Cortex of kidney (tissue), 1 donor: ENCODE measurements at places on chromosomes 7 and 10.

- no peak for DNase-seq
Observed at GRCh38 chr7:84950836-84951235, 236.0 kb downstream of the SEMA3D start.

- DNase-seq, result no peak
Observed at GRCh38 chr7:25399000-25399750, 170.9 kb upstream of the NPVF start.

DNA sequence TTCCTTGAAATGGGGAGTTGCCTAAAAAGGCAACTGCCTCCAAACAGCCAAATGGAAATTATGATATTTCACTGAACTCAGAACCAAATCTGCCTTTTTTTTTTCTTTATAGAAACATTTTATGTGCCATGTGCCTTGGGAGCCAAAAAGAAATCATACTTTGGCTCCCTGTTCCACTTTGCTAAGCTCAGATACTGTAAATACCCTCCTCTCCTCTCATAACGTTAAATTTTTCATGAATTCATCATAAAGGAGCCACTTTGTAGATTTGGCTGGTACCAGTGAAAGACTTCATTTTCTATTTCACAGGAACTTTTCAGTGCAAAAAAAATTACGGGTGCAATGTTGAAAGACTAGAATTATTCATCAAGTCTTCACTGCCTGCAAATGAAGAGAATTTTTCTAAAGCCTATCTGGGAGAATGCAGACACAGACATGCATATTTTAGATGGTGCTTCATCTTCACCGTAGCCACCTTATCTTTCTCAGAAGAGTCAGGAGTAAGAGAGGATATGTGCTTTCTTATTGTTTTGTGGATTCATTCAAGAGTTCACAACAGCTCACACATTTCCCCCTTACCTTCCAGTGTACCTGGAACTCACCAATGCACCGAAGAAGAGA, 742.3 kb upstream of the GALNT17 start:
- no peak for DNase-seq

GRCh38 chr10:22308390-22308789, 7.8 kb upstream of the COMMD3 start:
- no peak for DNase-seq

DNA sequence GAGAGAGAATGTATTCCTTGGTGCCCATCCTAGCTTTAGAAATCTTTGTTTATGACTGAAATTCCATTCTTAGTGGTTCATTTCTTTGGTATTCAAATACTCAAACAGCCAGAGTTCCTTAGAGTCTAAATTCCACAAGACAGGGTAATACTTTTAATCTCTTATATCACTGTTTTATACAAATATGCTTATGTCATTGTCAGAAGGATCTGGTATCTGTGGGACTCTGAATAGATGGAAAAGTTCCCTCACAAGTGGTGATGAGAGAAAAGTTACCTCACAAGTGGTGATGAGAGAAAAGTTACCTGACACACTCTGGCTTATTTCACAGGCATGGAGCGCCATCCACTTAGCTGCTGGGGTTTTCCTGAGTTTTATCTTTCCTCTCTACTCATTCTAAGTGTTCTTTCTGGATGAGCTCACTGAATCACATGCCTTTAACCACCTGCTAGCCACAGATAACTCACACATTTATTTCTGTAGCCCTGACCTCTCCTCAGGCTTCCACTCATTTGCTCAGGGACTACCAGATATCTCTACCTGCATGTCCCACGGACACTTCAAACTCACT, 784.0 kb downstream of the SUGCT start:
- DNase-seq, result no peak

DNA sequence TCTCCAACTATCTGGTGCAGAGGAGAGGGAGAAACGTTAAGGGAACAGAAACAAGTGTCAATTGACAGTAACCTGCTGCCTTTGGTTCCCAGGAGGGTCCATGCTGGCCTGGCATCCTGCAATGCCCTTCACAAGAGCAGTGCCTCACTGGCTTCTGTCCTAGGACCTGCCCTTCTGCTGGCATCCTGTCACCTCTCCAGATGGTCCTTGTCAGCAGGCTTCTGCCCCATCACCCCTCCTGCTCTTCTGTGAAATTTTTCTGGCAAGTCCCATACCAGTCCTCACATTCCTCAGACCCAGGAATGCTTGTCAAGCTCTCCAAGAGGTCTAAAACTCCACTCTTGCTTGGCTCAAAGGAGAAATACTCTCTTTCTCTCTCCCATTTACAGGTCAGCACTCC, 34.2 kb downstream of the C10orf67 start:
- DNase-seq, result no peak
